ENCODE measurements at places on chromosomes 5 and 9.

GRCh38 chr9:33388110-33388994 is 14.0 kb downstream of the AQP7 start:
- no peak for DNase-seq

DNA sequence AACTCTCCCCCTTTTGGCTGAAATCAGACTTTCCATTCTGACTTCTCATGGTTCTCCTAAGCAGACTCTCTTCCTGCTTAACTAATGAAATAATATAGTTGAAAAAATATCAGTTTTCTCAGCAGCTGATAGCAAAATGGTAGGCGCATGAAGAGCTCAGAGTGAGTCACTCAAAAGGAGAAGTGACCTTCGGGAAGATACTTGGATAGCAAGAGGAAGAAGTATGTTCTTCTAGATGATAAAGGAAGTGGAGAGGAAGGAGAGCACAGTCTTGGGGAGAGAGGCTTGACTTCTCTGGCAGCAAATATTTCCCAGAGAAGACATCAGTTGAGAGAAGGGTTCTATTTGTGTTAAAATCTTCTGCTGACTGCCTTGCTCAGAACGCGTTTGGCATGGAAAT is 101.5 kb downstream of the TAF11L14 start:
- no peak for DNase-seq

DNA sequence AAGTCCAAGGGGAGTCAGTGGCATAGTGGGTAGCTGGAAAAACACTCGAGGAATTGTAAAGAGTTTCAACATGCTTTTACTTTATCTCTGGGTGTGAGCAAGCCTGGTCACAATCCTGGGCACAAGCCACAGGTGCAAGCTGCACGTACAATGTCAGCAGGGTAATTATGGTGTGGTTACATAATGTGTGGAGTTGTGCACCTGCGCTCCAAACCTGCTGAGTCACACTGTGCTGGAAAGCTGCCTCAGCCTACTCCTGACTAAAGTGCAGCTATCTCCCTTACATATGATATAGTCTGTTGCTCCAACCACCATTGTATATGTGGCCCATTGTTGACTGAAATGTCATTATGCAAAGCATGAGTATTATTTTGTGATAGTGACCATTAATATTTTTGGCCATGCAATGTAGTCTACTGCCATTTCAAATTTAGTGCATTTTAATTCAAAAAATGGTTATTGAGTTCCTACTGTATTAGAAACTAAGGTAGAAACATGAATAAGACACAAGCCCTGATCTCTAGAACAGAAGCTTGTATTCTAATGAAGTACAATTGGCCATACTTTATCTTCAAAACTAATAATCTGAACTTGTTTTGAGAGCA is 160.9 kb upstream of the SLC30A5 start:
- no peak for DNase-seq

DNA sequence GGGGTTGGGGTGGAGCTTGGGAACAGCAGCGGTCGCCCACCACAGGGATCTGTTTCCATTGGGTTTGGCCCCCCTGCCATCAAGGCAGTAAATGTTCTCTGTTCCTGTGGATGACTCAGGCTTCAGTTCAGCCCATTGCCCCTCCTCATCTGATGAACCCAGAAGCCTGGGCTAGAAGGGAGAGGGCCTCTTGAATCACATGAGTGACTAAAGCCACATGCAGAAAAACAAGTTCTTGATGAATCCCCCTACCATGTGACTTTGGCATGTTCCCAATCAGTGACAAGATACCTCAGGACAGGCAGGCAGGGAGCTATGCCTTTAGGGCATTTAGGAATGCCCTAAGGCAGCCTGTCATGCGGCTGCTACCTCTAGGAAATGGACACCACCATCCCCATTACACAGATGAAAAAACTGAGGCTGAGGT is 2.5 kb downstream of the SH3PXD2B start:
- DNase-seq, result peak; percentile 72

DNA sequence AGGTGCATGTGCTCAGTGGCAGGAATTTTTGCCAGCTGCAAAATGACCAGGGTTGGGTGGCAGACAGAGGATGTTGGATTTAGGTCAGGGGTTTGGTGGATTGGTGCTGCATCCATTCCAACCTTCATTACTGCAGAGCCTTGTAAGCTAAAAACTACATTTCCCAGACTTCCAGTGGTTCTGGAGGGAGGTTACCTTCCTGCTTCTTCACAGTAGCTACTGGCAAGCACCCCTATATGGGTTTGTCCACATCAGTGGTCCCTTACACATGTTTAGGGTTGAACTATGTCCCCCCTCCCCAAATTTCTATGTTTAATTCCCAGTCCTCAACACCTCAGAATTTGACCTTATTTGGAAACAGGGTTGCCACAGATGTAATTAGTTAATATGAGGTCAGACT is 20.7 kb upstream of the IL17B start:
- DNase-seq, result no peak

- DNase-seq, result no peak
Observed at GRCh38 chr9:17291766-17292165, 156.9 kb downstream of the CNTLN start.

DNA sequence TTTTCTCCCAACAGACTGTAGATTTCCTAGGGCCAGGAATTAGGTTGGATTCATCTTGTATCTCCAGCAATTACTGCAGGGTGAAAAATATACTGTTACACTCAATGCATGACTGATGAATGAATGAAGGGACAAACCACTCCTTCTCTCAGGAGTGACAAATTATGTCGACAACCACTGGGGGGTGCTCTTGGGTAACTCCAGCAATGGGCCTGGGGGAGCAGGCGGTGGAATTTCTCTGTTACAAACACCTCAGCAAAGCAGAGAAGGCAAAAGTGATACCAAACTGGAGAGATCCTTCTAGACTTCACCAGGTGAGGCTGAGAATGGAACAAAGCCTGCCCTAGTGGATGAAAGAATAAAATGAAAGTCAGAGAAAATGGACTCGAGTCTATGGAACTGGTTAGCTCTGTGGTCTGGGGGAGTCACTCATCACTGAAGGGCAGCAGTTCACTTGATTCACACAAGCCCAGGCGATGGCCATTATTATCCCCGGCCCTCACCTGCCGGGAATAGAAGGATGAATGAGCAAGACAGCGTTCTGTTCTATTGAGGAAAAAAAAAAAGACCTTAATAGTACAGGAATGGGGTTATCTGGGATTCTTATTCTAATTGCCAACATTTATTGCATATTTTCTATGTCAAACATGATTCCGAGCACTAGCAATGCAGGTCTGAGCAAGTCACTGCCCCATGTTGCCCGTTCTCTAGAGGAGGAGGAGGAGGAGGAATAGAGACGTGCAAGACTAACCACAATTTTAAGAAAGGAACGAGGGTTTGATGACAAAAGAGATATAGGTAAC is 341.1 kb downstream of the ASTN2 start:
- DNase-seq, result no peak

- DNase-seq, result no peak
Observed at GRCh38 chr9:134433101-134433500, 106.8 kb downstream of the RXRA start.

GRCh38 chr5:35230038-35230611 is at the start of gene PRLR:
PRLR (minus strand) TSS chr5:35230487; CDS start chr5:35089620, 140,867 bp downstream.
- no peak for DNase-seq

GRCh38 chr5:5344606-5345005 is 77.9 kb upstream of the ICE1 start:
- no peak for DNase-seq

DNA sequence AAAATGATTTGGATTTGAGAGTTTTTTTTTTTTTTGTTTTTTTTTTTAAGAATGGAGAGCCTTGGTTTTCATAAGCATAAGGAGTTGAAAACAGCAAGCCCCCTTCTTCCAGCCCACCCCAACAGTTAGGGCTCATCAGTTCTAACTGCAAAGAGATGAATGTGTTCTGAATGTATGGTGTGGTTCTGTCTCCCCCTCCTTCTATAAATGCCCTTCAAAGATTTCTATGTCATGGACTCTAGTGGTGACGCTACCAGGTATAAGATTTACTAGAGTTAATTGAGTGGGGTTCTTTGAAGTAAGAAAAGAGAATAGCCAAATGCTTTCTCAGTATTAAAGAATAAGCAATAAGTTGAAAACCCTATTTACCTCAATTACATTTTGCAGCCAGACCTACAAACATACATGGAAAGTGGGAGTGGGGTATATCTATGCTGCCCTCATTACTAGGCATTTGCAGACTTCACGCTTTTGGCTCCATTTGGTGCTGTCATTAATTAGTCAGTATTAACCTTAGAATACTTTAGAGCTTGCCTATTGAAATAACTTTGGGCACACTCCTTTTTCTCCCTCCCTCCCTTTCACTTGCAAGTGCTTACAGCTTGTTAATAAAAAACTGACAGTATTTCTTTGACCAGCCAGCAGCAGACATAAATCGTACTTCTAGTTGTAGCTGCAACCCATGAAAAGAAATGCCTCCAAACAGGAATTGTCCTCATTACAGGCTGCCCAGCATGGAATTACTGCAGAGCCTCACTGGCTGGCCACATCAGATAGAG is 667.2 kb upstream of the ZNF608 start:
- DNase-seq, result no peak

DNA sequence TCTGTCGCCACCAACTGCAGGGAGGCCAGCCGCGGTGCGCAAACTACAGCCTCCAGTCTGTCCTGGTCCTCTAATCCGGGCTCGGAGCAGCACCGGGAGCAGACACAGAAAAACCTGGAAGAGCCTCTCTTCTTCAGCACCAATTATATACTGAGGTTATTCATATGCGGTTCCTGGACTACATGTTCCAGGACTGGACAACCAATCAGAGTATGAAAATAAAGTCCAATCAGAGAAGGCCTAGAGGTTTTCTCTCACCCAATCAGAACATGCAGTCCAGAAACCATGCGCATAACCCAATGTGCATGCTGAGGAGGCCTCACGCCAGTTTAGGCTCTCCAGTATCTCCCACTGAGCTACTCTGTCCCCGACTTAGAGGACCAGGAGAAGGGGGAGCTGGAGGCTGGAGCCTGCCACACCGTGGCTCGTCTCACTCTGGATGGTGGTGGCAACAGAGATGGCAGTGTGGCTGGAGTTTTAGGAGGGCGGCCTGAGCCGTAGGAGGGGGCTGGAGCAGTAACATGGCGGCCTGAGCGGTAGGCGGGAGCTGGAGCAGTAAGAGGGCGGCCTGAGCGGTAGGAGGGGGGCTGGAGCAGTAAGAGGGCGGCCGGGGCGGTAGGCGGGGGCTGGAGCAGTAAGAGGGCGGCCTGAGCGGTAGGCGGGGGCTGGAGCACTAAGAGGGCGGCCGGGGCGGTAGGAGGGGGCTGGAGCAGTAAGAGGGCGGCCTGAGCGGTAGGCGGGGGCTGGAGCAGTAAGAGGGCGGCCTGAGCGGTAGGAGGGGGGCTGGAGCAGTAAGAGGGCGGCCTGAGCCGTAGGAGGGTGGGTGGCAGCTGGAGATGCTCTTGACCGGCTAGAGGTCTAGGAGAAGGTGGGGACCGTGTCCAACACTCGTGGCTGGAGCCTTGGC is 20.4 kb upstream of the TRIM52 start:
- no peak for DNase-seq

DNA sequence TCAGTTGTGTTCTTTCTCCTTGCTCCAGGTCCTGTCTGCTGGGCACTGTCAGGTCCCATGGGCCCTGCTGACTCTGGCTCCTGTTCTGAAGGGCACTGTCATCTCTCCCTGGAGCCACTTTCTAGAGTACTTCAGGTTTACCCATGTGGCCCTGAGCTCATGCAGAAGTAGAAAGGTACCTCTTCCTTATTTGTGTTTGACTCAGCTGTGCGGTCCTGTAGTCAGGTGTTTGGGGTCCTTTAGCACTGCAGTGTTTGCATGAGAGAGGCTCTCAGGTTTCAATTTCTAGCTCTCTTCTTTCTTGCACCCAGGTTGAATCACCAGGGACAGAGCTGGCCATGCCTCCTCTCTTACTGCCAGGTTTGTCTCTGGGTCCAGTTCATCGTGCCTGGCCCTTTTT is 71.5 kb downstream of the HSPA4 start:
- DNase-seq, result no peak

GRCh38 chr5:150675069-150675468 is 14.0 kb downstream of the MYOZ3 start:
- DNase-seq, result no peak

- DNase-seq, result no peak
Observed at GRCh38 chr5:137856916-137857862, 10.5 kb upstream of the MYOT start.
